ENCODE measurements at places on chromosomes 3 and 15.

DNA sequence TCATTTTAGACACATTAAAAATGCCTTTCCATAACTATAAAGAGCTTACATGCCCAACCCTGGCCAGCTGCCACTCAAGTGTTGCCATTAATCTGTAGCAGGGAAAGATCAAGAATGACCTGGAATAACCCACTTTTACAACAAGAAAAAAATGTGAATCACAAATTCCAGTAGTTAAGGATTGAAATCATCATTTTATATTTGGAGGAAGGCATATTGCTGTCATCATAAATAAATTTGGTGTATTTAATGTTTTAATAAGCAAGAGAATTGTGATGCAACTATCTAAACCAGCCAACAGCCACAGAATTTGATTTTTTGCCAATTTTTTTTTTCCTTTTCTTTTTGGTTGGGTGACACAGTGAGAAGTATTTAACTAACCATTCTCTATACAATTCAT, 240.0 kb upstream of the SEMA6D start:
- DNase-seq: no peak

DNA sequence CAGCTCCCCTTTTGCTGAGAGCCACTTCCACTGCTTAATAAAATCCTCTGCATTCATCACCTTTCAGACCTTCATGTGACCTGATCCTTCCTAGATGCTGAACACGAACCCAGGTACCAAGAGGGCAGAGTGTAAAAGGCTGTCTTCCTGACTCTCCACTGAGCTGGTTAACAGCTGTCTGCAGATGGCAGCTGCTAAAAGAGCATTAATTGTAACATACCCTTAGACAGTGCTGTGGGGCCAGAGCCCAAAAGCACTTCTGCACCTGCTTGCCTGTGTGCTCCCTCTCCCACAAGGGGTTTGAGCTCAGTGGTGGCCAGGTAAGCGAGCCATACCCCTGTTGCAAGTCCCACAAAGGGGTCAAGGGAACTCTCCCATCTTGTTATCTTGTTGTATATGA, 187.3 kb downstream of the UBE2E2 start:
- DNase-seq: no peak

- DNase-seq: no peak
These were observed 26.9 kb upstream of the SEC62 start for GRCh38 chr3:169939751-169940150.

DNA sequence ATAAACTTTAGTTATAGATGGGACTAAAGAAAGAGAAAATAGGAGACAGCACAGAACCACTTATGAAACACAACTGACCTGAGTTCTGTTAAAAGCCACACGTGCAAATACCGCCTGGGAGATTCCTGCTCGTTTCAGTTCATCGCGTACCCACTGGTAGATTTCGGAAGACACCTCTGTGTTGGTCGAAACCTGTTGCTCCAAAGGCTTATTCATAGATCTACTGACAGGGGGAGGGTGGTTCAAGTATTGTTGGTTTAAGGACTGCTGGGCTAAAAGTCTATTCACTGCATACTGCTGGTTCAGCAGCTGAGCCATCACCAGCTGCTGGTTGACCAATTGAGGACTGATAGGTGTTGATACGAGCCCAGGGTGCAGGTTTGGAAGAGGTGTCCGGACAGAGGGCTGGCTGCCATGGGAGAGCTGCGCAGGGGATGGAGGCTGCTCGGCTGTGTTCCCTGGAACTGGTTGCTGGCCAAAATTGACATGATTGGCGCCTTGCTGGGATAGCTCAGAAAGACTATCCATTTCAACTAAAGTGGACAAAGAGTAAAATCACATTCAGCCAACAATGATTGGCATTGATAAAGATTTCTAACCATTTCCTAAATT, 30.6 kb downstream of the SATB1 start:
- no peak for DNase-seq

GRCh38 chr3:55716611-55717225, 229.6 kb upstream of the WNT5A start:
- no peak for DNase-seq

GRCh38 chr15:38631119-38632075, 66.8 kb upstream of the RASGRP1 start:
- no peak for DNase-seq

- peak; percentile 82 for DNase-seq
These were observed 1.5 kb upstream of the MAPKBP1 start for GRCh38 chr15:41772720-41773331.

DNA sequence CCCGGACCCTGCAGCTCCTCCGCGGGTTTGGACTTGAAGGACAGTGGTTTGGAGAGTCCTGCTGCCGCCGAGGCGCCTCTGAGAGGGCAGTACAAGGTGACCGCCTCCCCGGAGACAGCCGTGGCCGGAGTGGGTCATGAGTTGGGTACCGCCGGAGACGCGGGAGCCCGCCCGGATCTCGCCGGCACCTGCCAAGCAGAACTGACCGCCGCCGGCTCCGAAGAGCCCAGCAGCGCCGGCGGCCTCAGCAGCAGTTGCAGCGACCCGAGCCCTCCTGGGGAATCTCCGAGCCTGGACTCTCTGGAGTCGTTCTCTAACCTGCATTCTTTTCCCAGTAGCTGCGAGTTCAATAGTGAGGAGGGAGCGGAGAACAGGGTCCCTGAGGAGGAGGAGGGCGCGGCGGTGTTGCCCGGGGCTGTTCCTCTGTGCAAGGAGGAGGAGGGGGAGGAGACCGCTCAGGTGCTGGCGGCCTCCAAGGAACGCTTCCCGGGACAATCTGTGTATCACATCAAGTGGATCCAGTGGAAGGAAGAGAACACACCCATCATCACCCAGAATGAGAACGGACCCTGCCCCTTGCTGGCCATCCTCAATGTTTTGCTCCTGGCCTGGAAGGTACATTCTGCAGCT, 634 bp downstream of the MINDY2 start:
- DNase-seq: peak; percentile 16

DNA sequence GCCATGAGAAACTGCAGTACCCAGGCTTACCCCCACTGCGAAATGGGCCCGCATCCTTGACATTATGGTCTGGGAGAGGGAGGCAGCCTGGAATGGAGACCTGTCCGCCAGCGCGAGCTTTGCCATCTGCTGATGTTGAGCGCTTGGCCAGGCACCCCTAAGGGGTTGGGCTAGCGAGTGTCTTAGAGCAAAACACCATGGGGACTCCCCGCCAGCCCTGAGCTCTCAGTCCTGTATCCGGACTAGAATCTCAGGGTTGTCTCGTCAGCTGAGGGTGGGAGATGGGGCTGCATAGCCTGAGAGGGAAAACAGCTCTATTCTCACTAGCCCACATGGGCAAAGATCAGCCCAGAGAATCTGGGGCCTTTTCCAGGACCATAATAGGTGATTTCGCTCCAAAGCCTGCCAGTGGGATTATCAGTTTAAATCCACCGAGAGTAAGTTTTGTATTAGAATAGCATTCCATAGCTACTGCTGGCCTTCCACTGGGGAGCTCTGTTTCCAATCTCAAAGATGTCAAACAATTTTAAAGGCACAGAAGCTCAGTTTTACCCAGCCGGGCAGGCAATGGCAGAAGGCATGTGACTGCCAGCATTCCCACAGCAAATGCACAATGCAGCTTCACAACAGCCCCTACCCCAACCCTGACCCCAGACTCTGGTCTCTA, 167.5 kb upstream of the TPM1 start:
- DNase-seq: no peak

GRCh38 chr3:81713031-81713430, 48.4 kb downstream of the GBE1 start:
- no peak for DNase-seq

DNA sequence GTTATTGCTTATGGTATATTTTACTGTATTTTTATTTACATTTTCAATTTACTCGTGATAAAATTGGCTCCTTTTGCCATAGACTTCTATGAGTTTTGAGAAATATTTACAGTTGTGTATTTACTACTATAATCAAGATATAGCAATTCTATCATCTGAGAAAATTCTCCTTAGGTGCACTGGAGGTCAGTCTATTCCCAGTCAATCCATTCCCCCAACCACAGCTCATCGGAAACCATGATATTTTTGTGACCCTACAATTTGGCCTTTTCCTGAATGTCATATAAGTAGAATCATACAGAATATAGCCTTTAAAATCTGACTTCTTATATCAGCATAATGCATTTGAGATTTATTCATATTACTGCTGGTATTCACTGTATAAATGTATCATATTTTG, 114.7 kb upstream of the LRTM1 start:
- DNase-seq: peak; percentile 10

DNA sequence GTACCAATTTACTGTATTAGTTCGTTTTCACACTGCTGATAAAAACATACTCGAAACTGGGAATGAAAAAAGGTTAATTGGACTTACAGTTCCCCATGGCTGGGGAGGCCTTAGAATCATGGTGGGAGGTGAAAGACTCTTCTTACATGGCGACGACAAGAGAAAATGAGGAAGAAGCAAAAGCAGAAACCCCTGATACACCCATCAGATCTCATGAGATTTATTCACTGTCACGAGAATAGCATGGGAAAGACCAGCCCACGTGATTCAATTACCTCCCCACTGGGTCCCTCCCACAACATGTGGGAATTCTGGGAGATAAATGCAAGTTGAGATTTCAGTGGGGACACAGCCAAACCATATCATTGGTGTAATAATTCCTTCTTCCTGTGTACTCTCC, 69.6 kb downstream of the C3orf20 start:
- DNase-seq: no peak

- peak; percentile 79 for DNase-seq
These were observed 46.7 kb upstream of the CBLB start for GRCh38 chr3:105915524-105915923.

Measured in HT1080 (cell line).